IPS-NIHi11 (cell line): ENCODE measurements at places on chromosomes 1 and 21.
A peak's percentile ranks its signal among the peaks of the same experiment; 100 is the strongest.

DNA sequence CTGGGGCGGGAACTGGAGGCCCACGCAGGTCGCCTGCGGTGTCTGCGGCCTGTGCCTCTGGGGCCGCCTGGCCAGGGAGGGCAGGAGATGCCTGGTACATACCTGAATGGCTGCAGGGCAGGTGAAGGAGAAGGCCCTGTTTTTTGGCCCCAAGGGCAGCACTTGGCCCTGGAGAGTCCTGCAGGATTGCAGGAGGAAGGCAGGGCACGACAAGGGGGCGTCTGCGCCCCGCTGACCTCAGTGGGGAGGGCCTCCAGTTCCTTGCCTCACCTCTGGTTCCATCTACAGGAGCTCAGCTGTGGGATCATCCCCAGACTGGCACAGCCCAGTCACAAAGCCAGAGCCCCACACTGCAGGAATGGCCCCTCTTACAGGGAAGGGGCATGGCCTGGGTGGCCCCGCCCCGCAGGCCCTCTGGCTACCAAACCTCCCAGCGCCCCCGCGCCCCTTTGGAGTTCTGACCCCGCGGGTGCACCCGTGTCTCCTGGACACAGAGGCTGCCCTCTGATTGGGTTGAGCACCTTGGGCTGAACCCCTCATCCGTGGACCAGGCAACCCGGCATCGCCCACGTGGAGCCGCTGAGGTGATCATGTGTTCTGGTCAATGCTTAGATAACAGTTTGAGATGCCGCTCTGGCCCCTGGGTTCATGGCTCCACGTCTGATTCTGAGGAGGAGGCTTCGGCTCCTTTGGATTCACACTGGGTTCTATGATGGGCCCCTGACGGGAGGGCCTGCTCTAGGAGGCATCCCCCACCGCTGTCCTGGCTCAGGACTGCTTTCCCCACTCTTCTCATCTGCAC lies 1.3 kb upstream of the PEX10 start:
- DNase-seq: no peak

DNA sequence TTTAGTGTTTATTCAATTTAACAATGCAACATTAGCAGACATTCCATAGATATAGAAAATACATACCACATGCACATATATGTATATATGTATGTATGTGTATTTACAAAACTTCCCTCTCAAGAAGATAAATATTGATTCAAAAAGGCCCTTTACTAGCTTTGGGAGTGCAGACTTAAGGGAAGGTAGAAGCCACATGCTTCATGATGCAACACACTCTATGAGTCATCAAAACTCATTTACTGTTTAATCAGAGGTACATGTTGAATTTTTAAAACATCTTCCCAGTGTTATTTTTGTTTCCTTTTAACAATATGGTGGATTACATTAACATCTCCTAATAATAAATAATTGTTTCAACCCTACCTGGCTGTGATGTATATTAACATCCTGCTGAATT lies 61.4 kb upstream of the KIRREL1 start:
- no peak for DNase-seq

GRCh38 chr1:92408825-92409224 lies 77.9 kb downstream of the GFI1 start:
- DNase-seq: no peak

DNA sequence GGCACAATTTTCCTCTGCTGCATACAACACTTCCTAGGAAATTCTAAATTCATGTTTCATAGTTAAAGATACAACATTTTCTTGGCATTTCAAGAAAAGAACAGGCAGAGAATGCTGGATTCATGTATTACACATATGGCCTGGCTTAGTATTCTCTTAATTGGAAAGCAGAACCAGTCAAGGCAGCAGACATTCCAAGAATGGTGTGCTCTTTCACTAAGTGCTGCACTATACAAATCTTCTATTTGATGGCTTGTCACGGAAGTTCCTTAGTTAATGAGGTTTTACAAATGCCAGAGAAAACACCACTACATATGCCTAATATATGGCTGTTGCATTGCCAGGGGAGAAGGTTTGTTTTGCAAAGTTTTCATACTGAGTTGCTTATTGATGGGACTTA lies 80.8 kb upstream of the DYNLT5 start:
- DNase-seq: no peak

- no peak for DNase-seq
Observed at GRCh38 chr1:44084998-44085675, 33.5 kb upstream of the KLF17 start.

GRCh38 chr1:207579436-207579799 lies 65.5 kb upstream of the CR1L start:
- peak; percentile 70 for DNase-seq

DNA sequence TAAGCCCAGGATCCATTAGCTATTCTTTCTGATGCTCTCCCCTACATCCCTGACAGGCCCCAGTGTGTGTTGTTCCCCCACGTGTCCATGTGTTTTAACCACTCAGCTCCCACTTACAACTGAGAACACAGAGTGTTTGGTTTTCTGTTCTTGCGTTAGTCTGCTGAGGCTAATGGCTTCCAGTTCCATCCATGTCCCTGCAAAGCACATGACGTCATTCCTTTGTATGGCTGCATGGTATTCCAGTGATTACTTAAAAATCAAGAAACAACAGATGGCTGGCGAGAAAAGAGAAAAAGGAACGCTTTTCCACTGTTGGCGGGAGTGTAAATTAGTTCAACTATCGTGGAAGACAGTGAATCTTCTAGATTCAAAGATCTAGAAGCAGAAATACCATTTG lies 556.0 kb downstream of the PTPRC start:
- DNase-seq: no peak

DNA sequence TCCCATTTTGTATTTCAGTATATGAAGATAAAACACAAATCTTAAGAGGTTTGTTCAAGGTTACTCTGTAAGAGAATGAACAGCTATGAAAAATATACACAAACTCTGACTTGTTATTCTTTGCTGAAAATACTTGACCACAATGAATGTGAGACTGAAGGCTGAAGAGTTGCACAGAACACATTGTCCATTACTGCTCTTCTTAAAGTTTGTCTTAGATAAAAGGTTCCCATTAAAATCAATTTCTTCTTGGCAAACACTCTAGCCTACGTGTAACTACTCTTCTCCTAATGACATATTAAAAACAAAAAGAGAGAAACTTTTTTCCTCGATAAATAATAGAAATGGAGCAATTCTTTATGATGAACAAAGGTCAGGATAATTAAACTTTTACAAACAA lies 45.2 kb upstream of the RABGAP1L start:
- no peak for DNase-seq

- no peak for DNase-seq
Observed at GRCh38 chr1:109247401-109248365, 1.7 kb upstream of the CELSR2 start.

- no peak for DNase-seq
Observed at GRCh38 chr1:178134061-178134460, 40.2 kb downstream of the RASAL2 start.

DNA sequence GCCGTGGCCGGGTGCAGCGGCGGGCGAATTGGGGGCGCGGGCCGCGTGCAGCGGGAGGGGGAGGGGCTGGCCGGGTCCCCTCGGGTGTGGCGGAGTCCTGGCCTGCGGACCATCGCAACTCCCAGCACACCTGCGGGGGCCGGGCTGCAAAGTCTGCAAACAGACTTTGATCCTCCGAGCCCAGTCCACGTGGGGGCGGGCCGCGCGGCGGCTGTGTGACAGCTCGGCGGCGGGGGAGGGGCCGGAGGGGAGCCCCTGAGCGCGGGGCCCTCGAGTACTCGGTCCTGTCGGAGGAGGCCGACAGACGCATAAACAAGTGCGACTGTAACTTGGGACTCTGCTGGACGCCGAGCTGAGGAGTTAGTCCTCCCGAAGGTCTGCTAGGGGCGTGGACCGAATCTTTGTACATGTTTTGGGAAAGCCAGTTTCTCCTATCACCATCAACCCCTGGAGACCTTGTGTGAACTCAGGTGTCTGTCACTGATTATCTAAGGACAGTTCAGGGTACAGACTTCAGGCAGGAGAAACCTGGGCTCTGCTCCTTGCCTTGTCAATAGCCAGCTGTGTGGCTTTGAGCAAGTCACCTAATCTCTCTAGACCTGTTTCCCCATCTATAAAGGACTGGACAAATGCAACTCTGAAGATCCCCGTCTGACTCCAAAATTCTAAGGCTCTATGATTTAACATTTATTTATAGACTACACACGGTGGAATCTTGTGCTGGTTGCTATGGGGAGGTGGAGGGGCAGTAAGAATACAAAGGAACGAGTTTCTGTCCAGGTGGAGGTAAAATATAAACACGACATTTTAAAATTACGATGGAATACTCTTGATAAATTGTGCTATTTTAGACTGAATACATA lies 710 bp upstream of the SLC30A1 start:
- no peak for DNase-seq

DNA sequence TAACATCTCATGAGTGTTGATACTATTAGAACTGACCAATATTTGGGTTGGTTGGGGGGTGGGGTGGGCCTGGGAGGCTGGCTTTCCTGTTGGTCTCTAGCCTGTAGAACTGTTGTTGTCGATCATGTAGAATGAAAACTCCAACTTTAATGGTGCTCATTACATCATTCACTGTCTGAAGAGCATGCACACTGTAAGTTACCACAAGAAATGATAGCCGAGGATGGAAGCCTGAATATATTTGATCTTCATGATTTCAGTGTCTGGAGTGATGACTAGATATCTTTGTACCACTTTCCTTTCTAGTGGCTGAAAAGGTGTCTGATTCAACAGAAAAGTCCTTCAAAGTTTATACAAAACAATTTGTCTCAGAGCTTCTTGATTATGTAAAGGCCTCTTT lies 123.6 kb downstream of the XCL2 start:
- DNase-seq: no peak

DNA sequence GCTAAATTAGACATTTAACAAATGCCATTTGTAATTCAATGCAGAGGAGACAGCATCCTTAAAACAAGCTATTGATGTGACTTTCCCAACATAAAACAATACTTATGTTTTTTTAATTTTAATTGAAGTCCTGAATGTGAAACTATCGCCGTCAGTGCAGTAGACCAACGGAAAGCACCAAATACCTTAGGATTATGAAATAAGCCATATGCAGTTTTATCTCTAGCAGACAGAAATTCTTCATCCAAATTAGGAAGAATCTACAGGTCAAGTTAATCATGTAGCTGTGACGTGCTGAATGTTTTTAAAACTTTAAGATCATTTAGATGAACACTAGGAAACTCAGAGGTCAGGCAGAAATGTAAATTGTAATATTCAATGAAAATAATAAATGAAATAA lies 714 bp upstream of the ST6GALNAC5 start:
- DNase-seq: no peak

- DNase-seq: peak; percentile 43
Observed at GRCh38 chr1:87598429-87598828, 269.7 kb downstream of the LMO4 start.

DNA sequence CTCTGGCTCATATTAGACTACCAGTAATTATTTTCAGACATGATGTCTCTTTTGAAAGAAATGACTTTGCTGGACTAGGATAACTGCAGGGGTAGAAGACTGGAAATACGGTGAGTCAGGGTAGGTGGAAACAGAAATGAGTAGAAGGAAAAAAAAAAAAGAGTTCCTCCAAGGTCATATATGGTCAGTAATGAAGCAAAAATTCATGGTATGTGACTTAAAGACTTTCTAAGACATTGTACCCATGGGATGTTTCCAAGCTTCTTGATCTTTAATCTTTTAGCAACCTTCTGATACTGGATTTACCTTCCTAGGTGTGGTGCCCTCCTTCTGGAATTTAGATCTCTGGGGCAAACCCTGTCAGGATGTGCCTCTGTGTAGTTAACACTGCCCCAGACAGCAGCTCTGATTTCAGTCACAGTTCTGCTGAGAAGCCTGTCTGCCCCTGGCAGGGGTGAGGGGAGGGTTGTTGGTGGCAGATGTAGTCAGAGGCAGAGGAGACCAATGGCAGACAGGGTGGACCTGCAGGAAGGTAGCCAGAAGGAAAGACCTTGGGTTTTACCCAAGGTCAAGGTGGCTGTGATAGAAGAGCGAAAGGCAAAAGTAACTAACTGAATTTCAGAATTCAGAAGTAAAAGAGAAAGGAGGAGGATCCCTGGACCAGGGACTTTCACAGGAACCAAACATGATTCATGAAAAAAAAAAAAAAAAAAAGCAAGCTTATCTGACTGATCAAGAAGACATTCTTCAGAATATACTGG lies 44.1 kb upstream of the BCL10 start:
- no peak for DNase-seq

- no peak for DNase-seq
Observed at GRCh38 chr1:38929054-38929453, 12.6 kb downstream of the RHBDL2 start.
